Suppressor macrophage treated with lipopolysaccharide for 1 hour (primary cell): ENCODE measurements at places on chromosomes 2 and 18.
A peak's percentile ranks its signal among the peaks of the same experiment; 100 is the strongest.

DNA sequence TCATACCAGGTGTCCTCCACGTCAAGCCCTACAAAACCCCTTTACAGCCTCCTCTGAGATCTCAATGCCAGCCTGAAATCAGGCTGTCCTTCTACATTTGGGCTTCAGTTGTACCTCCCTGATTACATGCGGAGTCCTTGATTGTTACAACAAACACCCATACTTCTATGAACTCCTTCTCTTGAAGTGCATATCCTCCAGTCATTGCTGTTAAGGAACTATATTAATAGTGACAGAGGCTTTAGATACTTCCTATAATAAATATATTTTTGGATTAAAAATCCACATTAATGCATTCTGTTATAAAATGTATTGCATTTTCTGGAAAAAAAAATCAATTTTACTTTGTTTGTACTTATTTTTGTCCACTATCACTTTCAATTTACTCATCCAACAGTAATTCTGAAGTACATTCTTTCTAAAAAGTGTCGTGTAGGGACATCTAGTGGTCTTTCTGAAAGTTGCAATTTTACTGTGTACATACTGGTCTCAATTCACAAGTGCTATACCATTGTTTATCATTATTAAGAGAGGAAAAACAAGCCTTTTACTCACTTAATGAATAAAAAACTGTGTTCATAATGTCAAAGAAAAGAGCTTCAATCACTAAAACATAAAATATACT lies 316.4 kb downstream of the DSEL start:
- DNase-seq: peak; percentile 73

DNA sequence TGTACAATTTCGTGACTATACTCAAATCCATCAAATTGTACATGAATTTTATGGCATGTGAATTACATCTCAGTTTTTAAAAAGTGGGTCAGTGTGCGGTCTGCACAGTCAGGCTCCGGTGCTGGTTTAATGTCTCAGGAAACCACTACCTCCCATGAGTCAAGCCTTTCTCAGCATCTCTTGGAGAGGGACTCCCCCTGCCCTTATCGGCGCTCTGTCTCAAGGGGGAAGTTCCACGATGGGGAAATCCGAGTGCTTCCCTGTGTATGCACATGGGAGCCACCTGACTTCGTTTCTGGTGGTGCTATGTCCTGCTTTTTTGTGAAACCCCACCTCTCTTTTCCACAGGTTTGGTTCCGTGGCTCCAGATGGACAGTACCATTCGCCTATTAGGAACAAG lies 72.5 kb downstream of the ACOXL start:
- peak; percentile 90 for DNase-seq

GRCh38 chr2:33333433-33333832 lies 143.0 kb upstream of the RASGRP3 start:
- DNase-seq: no peak

DNA sequence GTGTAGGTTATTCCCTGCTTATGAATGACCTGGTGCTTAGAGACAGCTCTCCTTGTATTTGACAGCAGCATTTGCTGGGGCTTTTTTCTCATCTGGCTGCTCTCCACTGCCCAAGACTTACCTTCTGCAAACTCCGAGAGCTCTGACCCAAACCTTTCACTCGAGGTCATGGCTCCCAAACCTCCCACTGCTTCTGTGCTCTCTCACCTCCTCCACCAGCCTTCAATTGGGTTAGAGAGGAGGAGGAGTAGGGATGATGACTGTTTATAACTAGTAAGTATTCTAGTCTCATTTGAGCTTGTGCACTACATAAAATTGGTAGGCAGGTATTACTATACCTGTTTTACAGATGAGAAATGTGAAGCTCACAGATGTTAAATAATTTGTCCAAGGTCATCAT lies 40.1 kb downstream of the LIMS1 start:
- DNase-seq: no peak

- DNase-seq: peak; percentile 61
These were observed 111.6 kb downstream of the FAM210A start for GRCh38 chr18:13614641-13615288.

- no peak for DNase-seq
These were observed 140.3 kb downstream of the GALNT14 start for GRCh38 chr2:30997979-30998378.

GRCh38 chr18:77749089-77749488 lies 499.4 kb downstream of the GALR1 start:
- no peak for DNase-seq

DNA sequence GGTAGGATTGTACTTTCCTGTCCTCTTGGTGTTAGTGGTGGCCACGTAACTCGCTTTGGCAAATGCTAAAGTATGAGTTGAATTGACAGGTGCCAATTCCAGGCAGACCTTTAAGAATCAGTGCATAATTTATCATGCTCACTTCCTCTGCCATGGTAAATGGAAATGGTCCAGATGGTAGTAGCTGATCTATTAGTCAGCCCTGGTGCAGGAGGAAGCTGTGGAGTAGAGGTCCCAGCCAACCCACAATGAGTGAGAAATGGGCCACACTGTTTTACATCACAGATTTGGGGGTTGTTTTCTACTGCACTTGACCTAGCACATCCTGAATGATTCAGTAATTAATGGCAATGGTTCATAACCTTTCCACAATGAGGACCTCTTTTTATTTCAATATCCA lies 104.4 kb downstream of the RGPD3 start:
- peak; percentile 12 for DNase-seq

DNA sequence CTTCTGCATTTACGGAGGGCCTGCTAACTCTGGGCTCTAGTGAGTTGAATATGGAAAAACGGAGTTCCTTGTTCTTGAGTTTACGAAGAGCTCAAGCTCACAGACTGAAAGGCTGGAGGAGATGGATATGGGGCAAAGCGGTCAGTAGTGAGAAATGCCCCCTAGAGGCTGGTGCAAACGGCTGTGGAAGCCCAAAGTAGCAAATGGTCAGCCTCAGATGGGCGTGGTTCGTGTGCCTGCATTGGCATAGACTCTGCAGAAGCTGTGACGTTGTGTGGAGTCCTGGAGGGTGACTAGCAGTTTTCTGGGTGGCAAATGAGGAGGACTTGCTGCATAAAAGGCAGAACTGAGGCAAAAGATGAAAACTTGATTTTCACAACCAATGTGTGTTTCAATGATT lies 93.6 kb upstream of the TWIST2 start:
- peak; percentile 10 for DNase-seq

DNA sequence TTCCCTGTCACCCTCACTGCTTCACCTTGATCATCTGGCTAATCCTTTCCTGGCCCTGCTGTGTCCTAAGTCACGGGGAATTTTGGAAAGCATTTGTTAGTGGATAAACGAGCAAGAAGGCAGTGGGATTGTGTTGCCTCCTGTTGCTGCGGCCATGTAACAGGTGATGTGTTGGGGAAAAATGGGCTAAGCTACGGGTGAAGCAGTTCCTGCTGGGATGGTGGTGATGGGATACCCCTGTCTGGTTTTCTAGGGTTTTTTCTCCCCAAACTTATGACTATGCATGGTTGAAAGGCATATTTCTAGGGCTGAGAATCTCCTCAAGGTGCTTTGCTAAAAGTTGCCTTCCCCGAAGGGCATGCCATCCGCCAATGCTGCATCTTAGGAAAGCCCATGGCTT lies 68.1 kb downstream of the WDSUB1 start:
- DNase-seq: no peak

DNA sequence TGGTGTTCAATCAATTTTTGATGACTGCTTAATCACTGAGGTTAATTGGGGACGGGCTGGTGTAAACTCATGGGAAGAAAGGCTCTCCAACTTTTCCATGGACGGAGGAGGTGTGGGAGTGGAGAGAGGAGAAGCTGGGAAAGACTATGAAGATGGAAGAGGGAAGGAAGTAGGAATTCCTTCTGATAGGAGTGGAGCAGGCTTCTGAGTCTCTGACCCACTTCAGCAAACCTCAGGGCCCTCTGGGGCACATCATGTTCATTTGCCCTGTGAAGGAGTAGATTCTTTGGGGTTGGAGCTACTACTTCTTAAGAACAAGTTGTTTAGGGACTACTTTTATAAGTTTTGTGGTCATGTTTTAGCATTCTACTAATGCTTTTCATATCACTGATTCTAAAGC lies 87.0 kb upstream of the MAP4K3 start:
- no peak for DNase-seq

DNA sequence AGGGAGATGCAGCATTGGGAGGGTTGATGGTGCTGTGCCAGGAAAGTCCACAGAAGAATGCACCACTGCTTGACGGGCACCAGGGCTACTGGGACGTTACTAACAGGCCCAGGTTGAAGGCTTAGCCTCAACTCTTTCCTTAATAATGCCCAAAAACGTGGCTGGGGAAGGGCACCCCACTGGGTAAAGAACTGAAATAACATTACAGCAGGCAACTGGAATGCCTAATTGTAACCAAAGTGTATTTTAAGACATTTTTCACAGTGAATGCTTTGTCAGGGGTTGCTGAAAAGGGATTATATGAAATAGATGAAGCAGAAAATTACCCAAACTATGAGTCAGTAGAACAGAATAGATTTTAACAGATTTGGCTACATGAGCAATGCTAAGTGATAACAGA lies 191.3 kb downstream of the CMPK2 start:
- no peak for DNase-seq

DNA sequence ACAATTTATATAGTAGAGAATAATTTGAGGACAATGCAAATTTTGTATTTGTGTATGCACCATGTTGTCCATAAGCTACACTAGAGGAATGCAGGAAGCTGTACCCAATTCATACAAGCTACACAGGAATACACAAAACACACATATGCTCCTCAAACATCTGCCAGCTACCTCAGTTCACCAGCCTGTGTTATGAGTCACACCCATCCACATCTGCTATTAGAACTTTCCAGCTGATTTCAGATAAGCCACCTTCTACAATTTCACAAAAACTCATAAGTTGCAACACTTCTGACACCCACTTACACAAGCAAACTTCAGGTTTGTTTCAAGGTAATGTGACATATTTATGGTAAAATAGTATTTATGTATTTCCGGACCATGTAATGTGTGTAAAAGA lies 438.9 kb downstream of the SATB2 start:
- no peak for DNase-seq

GRCh38 chr18:29862824-29863223 lies 1179.7 kb downstream of the DSC3 start:
- DNase-seq: no peak

DNA sequence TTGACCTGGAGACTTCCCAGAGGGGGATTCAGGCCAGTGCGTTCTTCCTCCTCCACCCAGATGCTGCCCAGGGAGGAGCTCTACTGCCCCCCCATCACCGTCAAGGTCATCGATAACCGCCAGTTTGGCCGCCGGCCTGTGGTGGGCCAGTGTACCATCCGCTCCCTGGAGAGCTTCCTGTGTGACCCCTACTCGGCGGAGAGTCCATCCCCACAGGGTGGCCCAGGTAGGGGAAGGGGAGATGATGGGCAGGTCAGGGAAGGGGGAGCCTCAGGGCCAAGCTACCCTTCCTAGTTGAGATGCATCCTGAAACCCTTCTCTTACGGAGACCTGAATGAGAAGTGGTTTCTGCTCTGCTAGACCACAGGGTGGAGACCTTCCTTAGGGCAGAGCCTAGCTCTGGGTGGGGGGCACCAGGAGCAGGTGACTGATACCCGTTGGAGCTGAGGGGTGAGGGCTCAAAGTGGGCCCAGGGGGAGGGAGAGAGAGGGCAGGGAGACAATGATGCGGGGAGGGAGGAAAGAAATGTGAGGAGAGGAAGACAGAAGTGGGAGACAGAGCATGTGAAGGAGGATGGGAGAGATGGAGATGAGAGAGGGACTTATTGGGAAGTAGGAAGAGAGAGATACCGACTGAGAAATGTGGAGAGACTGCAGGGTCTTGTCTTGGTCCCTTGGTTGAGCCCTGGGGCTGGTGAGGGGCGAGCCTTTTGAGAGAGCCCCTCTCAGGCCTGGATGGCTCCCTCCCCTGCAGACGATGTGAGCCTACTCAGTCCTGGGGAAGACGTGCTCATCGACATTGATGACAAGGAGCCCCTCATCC lies 159.4 kb downstream of the DYSF start:
- DNase-seq: no peak

DNA sequence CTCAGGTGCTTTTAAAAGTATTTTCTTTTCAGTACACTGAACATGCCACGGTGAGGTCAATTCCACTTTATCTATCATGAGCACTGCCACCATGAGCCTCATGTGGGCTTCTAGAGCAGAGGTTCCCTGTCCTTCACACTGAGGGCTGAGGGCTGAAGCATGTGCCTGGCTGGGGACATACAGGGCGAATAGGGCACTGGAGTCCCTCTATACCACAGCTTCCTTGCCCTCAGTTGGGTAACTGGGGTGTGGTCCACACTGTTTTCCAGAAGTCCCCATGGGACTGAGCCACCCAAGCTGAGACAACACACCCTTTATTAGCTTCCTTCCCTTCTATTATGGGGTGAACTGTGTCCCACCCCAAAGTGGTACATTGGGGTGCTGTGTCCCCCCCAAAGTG lies 172.2 kb upstream of the ID2 start:
- no peak for DNase-seq

- peak; percentile 75 for DNase-seq
These were observed 43.2 kb upstream of the CAB39 start for GRCh38 chr2:230669386-230669950.

DNA sequence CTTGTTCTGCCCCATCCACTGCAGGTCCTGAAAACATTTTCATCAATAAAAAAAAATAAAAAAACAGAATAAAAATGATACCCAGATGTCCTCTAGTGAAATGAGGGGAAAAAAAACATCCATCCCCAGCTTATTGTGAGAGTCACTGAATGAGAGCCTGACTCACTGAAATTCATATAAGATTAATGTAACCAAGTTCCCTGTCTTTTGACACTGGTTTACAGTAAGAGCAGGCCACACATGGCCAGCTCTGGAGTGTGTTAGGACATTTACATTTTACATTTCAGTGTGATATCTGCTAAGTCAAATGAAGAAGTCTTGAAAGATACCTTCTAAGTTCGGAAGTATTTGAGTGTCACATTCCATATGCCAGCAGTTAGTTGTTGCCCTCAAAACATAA lies 21.1 kb upstream of the IL18R1 start:
- DNase-seq: no peak
